ENCODE measurements at places on chromosomes 3 and 15. TPM values are rescaled to one million over a fixed set of nuclear protein-coding genes. Genes with fewer than 3 reads are reported as not detected.

The PLS1 gene
- polyA plus RNA-seq, result 32.3 TPM

The KCNMB2 gene
- 23.8 TPM for polyA plus RNA-seq

The FBN1 gene
- 113 TPM for polyA plus RNA-seq

The TMCO5A gene
- not detected for polyA plus RNA-seq

The COL6A6 gene
- 1.8 TPM for polyA plus RNA-seq

The CHAC1 gene
- polyA plus RNA-seq, result 2.3 TPM

The SENP8 gene
- 6.1 TPM for polyA plus RNA-seq

The ADCY5 gene
- 11.7 TPM for polyA plus RNA-seq

Data from renal cortex interstitium (tissue), 15 donors.